ENCODE measurements at places on chromosomes 7 and 10. TPM values are rescaled to one million over a fixed set of nuclear protein-coding genes. Genes with fewer than 3 reads are reported as not detected.

DNA sequence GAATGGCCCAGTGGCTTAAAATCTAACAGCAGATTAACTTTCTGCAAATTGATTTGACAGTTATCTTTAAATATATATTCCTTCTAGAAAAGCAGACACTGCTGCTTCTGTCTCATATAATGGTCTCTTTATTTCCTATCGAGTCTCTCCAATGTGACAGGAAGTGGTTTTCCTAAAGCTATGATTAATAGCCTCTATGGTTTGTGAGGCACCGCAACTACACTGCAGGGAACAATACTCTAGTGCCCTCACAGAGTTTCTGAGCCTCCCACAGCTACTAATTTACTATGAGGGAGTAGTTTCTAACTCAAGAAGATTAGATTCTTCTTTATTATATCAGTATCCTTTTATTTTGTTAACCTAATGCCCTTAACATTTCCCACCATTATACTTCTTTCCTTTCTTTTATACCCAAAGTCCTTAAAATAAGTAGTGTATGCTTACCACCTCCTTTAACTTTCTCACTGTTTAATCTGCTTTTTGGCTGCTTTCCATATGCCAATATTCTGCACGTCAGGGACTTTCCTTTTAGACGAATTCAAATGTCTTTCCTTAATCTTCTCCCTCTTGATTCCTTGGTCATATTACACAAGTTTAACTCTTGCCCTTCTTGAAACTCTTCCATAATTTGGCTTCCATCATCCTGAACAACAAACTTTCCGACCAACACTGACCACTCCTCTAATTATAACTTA, 23.8 kb upstream of the AHR start:
- H3K36me3 ChIP-seq, result no peaks in the 10 kb centered on the region
- no peak overlapping the region for H3K4me3 ChIP-seq
- no peaks in the 10 kb centered on the region for H3K27me3 ChIP-seq
- no peak for DNase-seq

DNA sequence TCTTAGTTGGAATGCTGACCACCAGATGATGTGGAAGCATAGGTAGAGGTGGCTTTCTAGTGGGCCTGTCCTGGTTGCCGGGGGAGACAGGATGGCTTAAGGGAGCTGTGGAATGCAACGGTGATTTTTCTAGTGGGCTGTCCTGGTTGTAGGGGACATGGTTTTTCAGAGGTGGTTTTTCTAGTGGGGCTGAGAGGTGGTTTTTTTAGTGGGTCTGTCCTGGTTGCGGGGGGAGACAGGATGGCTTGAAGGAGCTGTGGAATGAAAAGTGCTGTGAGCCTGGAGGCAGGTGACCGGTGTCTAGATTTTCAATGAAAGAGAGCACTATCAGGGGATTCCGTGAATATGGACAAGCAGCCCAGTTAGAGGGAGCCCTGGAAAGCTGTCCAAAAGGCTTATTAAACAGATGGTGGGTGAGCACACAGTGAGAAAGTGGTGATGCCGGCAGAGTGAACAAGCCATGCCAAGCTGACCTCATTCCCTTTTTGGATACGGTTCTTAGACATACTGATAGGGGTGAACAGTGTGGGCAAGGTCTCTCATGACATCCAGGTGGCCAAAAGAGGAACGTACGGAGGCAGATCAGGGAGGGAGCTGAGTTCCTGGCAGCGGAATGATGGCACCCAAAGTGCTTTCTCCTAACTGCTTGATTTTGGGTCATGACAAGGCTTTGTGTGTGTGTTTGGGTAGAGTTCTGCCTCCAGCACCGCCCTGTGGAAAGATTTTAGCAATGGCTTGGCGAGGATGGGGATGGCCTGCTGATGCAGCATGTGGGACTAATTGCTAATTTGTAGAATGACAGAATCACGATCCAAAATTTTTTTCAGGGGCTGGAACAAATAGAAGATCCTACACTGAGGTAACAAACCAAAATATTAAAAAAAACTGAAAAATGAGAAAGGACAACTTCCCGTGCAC, 126.6 kb downstream of the TMEM178B start:
- no peak overlapping the region for H3K27ac ChIP-seq
- H3K4me3 ChIP-seq, result no peak overlapping the region
- no peaks in the 10 kb centered on the region for H3K36me3 ChIP-seq
- DNase-seq, result no peak

DNA sequence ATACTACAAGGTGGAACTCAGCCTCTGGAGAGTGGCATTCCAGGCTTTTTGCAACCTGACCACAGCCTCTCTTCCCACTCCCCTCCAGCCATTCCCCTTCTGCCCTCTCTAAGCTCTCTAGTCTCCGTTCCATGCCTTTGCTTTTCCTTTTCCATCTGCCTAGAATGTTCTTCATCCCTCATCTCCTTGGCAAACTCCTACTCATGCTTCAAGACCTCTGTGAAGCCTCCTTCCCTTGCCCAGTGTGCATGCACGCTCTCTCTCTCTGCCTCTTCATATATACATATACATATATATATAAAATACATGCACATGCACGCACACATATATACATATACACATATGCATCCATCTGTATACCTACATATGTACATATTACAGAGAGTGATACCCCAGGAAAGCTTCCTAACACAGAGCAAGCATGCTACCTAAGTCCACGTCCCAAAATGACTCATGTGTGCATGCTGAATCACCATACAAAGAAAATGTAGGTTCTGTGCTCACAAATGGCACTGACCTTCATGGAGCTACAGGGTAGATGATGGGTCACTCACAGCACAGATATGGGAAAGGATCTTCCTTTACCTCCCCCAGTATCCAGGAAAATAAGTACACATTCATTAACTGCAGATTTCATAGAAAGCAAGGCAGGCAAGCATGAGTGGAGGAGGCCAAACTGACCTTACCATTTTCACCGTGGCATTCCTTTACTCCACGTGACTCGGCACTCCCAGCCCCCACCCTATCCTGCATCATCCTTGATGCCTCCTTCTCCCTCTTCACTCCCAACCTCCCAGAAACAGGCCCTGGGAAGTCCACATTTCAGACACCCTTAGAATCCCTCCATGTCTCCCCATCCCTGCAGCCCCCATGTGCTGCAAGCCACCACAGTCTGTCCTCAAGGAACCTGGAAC, 238.4 kb upstream of the ZMIZ1 start:
- DNase-seq, result no peak
- H3K4me3 ChIP-seq, result no peak overlapping the region
- no peak overlapping the region for H3K27ac ChIP-seq
- H3K27me3 ChIP-seq, result no peaks in the 10 kb centered on the region

The SPDYE2B gene
- not detected for total RNA-seq

The C7orf57 gene
- 0.34 TPM for total RNA-seq

The LIPK gene
- total RNA-seq, result not detected

DNA sequence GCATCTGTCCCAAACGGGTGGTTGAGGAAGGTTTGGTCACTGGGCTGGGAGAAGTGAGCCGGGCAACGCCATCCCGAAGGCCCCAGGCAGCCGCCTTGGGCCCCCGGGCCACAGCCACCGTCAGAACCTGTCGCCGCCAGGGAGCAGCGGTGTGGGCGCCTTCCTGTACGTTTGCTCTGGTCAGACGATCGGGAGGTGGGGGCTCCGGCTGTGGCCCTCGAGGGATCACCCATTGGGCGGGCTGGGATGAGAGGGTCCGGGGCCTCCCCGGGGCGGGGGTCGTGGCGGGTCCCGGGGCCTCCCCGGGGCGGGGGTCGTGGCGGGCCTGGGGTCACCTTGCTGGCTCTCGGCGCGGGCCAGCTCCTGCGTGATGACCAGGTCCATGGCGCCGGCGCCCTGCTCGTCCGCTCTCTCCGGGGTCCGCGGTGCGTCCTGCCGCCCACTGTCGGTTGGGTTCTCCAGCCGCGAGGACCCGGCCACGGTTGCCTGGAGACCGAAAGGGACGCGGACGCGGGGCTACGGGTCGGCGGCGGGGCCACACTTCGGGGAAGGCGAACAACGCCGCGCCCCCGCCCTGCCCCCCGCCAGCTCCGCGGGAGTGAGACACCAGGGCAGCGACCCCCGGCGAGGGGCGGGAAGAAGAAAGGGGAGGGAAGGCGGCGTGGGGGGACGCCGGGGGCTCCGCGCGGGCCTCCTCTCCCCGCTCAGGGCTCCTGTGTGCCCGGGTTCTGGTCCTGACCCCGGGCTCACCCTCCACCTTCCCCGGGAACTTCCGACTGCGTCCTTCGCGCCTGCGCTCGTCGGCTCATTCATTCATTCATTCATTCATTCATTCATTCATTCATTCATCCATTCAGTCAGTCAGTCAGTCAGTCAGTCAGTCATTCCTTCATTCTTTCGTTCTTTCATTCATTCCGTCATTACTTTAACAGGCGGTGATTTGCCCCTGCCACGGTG, at the start of gene CFAP46:
Gene CFAP46 (minus strand): TSS at position 470 of the 957 bp plus-strand sequence. CDS start 86 bp downstream, at position 384.
- no peak within 1 kb of the TSS for H3K27ac ChIP-seq
- H3K4me3 ChIP-seq, result peak within 1 kb of the TSS; percentile 39
- no peaks in the 10 kb centered on the region for H3K4me1 ChIP-seq
- DNase-seq, result peak; percentile 29
